ENCODE measurements at places on chromosomes 7 and 10.

DNA sequence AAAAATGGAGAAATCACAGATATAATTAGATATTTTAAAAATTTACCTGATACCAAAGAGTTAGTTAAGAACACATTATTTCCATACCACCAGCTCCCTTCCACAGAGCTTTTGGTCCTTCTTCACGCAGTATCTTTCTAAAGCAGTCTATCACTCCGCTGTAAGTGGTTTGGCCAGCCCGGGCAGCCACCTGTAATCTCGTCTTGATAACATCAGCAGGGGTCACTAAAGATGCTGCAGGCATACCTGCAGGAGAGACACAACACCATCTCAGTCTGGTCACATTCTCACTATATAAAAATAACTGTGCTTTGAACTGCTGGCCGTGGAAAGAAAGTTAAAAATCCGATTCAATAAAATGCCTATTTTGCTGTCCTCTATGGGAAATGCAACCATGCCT lies 200.1 kb downstream of the SLC25A13 start:
- DNase-seq: no peak

DNA sequence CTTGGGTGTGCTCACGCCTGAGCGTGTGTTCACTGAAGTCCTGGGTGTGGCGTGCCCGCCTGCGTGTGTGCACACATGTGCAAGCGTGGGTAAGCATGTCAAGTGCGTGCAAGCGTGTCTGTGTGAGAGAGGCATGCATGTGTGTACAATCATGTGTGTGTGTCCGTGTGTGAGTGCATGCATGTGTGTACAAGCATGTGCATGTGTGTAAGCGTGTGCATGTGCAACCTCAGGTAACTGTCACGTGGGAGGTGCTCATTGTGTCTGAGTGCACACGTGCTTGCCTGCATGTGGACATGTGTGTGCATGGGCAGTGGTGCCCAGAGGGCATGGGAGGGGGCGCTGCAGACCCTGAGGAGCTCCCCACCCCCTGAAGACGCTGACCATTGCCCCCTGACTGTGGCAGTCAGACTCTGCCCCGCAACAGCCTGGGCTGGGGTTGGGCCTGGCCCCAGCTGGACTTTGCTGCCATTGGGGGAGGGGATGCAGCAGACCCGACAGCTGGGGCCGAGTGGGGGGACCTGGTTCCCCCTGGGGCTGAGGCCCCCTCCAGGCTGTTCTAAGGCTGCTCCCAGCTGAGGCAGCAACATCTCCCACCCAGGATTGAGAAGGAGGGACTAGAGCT lies 88.1 kb downstream of the UNCX start:
- no peak for DNase-seq

GRCh38 chr7:149616898-149617297 lies 119.3 kb upstream of the ZNF746 start:
- no peak for DNase-seq

DNA sequence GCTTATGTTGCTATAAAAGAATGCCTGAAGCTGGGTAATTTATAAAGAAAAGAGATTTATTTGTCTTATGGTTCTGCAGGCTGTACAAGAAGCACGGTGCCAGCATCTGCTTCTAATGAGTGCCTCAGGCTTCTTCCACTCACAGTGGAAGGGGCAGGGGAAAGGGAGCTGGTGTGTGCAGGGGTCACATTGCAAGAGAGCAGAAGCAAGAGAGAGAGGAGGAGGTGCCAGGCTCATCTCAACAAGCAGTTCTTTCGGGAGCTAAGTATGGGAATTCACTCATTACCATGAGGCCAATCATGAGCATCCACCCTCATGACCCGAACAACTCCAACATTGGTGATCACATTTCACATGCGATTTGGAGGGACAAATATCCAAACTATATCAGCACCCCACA lies 17.2 kb upstream of the SLK start:
- no peak for DNase-seq

DNA sequence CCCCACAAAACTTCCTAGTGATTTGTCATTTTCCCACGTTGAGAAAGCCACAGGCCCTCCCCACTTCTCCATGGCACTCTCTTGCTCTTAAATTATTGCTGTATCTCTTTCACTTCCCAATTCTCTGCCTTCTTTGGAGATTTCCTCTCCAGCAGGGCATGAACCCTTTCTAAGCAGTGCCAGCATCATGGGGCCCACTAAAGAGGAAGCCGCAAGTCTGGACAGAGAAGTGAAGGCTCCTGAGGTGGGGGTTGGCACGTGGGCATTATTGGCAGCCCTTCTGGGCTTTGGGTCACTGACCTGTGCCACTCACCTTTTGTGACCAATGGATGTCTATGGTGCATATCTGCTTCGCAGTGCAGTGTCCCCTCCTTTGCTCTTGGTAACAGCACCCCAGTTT lies 97.7 kb upstream of the TCF7L2 start:
- no peak for DNase-seq

GRCh38 chr7:132092106-132092505 lies 484.2 kb downstream of the PLXNA4 start:
- no peak for DNase-seq

DNA sequence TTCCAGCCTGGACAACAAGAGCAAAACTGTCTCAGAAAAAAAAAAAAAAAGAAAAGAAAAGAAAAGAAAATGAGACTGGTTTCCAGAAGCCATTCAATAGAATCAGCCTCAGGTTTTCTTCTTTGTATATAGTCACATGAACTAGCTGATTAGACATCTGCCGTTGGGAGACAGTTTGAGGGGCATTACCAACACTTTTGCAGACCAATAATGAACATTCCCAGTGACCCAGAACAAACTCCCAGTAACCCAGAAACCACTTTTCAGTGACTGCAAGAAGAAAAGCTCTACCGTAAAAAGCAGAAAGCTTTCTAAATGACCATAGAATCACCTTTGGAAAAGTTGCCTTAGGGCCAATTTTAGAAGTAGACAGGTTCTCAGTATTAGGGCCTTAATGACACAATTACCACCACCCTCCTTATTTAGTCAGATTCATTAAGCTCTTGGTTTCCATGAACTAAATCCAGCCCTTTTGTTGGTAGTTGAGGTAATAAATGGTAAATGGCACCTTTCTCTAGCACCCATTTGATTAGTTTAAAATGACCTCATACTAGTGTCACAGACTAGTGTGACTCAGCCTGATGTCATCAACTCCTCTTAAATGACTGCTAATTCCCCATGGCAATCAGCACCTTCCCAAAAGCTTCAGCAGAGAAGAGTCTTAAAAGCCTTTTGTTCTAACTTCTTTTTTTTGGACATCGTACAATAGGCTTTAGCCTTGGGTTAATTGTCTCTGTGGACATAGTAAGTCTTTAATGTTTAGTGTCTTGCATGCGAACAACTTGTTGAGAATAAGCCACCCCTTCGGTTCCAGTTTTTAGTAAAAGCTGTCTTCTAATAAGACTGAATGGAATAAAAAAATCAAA lies 33.6 kb upstream of the XRCC2 start:
- DNase-seq: no peak

- DNase-seq: no peak
These were observed 258.1 kb upstream of the IGFBP3 start for GRCh38 chr7:46179061-46179610.

- DNase-seq: no peak
These were observed 38.8 kb downstream of the CNPY1 start for GRCh38 chr7:155507576-155507975.

DNA sequence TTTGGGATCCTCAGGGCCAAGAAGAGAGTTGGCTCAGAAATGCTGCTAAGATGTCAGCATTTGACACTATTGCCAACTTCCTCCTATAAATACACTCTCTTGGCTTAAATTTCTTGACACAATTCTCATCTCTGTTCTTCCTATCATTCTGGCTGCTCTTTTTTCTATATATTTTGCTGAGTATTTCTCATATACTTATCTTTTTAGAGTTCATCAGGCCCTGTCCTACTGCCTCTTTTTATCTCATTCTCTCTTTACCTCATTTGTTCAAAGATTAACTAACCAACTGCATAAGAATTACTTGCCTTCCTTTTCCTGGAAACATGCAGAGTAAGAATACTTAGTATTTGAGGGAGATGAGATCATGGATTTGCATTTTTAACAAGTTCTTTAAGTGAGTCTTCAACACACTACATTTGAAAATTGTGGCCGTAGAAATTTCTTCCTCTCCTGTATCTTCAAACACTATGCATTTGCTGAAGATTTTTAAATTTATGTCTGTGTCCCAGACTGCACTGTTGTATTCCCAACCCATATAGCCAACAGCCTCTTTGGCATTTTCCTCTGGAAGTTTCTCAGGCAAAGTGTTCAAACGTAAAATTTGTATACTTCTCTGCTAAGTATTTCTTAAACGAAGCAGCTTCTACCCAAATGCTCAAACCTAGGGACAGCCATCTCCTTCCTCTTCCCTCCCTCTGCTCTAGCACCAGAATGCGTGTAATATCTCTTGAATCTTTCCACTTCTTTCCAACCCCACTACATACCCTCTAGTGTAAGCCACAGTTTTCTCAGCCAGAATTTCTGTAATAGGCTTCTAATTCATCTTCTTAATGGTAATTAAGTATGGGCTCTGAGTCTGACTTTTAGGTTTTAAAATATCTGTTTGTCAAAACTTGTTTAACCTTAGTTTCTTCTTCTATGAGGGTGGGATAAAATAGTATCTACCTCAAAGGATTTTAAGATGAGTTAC lies 35.5 kb downstream of the ARL4A start:
- DNase-seq: no peak

GRCh38 chr7:158885624-158886023 lies 29.3 kb downstream of the DYNC2I1 start:
- no peak for DNase-seq

DNA sequence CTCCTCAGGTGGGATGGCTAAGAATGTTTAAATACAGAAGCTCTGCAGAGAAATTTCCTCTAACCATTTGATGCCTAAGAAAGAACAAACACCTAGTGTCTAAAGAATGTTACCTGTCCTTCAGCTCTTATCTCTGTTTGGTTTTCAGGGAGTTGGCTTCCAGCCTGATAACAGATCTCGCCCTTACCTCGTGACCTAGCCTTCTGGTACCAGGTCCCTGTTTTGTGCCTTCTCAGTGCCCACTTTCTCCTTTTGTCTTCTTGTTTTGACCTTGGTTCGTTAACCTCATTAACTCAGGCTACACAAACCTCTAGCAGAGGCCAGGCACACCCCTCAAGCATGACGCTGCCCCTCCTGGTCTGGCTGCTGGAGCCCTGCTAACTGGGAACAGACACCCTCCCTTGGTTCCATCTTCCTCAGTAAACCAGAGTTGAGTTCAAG lies 16.1 kb upstream of the RAB11FIP2 start:
- DNase-seq: no peak

DNA sequence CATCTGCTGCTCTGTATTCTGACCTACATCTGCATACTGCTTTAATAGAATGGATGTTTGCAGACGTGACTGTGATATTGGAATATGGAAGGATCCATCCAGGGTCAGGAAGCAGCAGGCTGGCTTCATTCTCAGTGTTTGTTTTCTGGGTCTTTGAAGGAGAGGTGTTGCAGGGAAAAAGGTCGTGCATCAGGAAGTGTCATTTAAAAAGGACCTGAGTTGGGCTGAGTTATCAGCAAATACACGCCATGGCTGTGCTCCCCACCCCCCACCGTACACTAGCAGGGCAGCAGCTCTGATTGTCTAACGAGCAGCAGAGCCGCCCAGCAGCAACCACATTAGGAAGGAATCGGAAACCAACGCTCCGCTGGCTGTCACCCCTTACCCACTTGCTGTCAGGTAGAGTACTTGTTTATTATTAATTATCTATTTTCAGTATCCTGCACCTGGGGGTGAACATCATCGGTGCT lies 63.1 kb upstream of the STEAP1B start:
- no peak for DNase-seq
